Activated CD4-positive, alpha-beta T cell treated with anti-CD3 and anti-CD28 coated beads, Interleukin-2, Interleukin-4, amounts not matched to agents 100 ng/mL and 50 ng/mL, durations not matched to agents 16 hours and 8 hours (primary cell): ENCODE measurements at places on chromosomes 2 and 18.

- no peak for DNase-seq
These were observed 28.4 kb upstream of the KCNJ3 start for GRCh38 chr2:154670083-154670482.

DNA sequence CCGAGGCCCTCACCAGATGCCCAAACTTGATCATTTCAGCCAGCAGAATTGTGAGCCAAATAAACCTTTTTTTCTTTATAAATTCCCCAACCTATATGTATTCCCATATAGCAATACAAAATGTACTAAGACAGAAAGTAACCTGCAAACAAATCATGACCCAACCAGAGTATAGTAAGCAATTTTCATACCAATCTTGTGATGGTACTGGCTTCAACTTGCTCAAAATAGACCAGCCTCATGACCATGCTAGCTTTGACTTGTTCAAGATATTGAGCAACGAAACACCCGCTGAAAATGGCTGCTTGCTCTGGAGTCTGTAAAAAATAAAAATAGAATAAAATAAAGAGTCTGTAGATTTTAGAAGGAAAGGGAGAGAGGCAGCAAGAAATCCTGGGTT, 97.6 kb downstream of the C1D start:
- no peak for DNase-seq

DNA sequence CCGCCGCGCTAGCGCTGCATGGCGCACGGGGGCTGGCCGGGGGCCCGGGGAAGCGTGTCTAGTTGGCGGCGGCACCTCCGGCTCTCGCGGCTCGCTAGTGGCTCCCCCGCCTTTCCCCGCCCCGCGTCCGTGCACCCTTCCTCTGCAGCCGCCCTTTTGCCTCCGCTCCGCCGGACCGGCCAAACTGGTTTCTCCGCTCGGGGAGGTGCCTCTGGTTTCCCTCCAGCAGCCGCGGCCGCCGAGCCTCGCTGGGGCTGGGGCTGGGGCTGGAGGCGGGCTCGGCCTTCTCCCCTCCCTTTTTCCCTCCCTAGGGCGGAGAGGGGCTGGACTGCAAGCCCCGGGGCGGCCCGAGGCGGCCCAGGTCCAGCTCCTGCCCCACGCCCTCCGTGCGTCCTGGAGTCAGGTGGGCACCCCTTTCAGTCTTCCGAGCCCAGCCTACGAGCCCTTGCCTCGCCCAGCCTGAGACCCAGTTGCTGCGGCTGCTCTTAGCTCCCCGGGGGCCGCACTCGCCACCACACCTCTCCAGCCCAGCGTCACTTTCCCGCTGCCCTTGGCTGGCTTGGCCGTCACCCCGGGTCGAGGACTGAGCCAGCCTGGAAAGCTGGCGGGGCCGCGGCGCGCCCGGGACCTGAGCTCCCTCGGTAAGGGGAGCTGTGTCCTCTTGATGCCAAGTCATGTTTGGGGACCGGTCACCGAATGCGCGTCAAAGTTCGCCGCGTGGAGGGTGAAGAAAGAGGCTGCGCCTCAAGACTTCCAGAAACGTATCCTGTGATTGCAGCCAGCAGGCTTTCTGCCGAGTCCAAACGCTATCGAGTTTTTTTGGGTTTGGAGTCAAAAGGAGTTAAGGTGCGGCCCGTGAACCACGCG, at the start of gene ATP8B1:
TSS of gene ATP8B1 (minus strand) at position 213 of the 867 bp plus-strand sequence. CDS start 71,508 bp downstream, outside the sequence.
- no peak for DNase-seq

DNA sequence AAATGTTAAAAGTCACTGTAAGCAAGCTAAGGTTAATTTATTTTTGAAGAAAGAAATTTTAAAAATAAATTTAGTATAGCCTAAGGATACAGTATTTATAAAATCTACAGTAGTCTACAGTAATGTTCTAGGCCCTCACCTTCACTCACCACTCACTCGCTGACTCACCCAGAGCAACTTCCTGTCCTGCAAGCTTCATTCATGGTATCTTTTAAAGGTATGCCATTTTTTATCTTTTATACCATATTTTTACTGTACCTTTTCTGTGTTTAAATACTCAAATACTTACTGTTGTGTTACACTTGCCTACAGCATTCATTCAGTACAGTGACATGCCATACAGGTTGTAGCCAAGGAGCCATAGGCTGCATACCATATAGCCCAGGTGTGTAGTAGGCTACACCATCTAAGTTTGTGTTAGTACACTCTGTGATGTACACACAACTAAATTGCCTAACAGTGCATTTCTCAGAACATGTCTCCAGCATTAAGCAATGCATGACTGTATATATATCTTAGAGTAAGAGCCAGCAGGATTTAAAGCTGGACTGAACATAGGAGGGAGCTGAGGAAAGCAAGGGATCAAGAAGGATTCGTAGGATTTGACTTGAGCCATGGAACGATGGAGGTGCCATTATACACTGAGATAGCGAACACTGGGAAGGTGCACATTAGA, 83.1 kb upstream of the KLF7 start:
- no peak for DNase-seq

DNA sequence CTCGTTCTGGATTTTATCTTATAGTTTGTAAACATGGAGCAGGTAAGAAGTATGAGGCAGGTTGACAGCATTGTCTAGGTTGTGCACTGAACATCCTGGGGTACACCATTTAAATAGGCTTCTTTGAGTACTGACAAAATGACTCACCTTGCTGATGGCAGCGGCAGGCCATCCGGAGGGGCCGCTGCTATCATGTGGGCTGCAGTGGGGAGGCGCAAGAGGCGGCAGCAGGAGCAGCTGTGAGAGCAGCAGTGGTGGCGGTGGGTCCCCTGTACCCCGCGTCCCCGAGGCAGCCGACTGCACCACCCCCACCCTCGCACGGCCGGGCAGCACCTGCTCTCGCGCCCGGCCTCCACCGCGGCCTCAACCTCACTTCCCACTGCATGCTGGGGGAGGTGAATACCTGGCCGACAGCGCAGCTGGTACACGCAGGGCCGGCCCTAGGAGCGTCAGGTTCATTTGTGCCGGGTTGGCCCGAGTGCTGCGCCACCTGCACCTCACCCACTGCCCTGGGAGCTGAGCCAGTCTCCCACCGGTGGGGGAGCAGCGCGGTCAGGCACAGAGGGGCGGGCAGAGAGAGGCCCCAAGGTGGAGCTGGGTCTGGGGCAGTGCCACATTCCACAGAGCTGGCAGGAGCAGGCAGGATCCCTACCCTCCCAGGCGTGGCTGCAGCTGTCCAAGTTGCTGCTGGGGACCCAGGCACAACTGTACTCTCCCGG, 154.5 kb upstream of the RBMS1 start:
- DNase-seq: no peak

- peak; percentile 78 for DNase-seq
These were observed 1224.8 kb upstream of the ZEB2 start for GRCh38 chr2:145744541-145745386.

DNA sequence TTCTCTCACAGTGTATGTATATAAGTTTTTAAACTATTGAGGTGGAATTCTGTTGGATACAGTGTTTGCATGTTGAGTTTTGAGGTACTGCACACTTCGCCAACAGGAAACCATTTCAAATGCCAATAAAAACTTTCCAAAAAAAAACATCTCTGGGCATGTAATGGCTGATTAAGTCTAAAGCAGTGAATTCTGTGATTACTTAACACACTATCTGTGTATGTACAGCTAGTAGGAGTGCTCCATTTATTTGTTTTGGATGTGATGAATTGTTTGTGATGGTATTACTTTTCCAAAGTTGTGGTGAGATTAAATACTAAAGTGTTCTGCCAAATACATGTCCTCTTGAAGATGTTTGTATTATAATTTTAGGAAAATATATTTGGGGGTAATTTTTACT, 31.1 kb downstream of the MMADHC start:
- no peak for DNase-seq
